ENCODE measurements at places on chromosomes 2 and 18.

GRCh38 chr18:3184275-3184963 is 35.3 kb downstream of the MYOM1 start:
- no peak for DNase-seq

GRCh38 chr2:174595891-174596397 is 1.7 kb downstream of the WIPF1 start:
- no peak for DNase-seq

DNA sequence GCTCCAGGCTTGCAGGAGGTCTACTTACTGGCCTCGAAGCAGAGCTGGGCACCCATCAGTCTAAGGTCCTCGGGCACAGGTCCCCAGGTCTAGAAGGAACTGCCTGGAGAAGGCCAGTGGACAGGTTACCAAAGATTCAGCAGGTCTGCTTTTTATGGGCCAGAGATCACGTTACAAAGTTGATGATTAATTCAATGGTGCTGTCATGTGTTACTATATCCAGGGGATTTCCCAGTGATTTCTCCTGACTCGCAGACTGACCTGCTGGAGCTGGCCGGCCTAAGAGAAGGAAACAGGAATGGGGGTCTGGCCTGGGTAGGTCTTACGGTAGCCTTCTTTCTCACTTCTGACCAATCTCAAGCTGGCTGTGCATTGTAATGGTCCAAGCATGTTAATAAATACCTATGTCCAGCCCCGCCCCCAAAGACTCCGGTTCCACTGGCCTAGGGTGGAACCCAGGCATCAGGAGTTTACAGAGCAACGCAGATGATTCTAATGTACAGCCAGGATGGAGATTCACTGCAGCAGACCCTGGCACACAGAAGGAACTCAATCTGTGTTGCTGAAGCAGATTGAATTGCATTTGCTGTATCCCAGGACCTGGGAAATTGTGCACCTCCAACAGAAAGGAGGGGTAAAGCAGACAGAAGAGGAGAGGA is at the start of gene NEURL3:
NEURL3 (minus strand) TSS at position 127 of the 659 bp plus-strand sequence; CDS start at position 56, 71 bp downstream.
- DNase-seq: no peak

GRCh38 chr18:60024857-60025256 is 125.1 kb downstream of the PMAIP1 start:
- DNase-seq: no peak

DNA sequence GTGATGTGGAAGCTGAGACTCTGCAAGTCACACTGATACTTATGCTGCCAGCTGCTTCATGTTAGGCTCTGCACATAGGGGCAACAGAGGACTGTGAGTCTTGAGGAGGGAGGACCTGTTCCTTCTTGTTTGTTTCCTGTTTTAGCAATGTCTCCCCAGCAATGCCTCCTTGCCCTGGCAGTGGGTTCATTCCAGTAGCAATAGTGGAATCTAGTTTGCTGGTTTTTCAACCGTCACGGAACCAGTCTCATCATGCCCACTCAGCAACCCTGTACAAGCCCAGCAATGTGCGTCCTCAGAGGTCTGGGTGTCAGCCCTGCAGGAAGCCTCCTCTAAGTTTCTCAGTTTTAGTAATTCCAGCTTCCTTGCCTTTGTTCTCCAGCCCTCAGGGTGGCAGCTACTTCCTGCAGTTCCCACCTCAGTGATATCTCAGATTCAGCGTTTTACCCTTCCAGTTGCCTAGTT is 20.5 kb upstream of the ITGB6 start:
- no peak for DNase-seq

DNA sequence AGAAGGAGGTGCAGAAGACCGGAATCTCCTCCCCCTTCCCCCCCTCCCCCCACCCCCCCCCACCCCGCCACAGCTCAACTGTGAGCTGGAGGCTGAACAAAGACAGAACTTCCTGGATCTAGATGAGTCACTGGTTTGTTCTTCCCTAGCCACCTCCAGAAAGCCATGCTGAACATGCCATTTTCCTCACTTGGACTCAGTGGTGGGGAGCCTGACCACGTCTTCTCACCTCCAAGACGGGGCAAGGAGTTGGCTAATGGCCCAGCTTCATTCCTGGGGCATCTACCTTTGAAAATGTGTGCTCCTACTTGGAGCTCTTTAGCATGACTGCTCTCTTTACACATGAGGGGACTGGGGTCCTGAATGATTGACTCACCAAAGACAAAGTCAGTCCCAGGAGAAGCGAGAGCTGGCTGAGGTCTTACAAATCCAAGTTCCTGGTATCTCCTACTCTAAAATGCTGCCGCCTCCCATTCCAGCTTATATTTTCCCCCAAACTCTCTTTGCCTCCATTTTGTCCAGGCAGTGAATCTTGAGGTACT is 22.6 kb upstream of the FZD5 start:
- no peak for DNase-seq

Data from NCI-H2081 treated with DMSO at 0.1 percent for 48 hours (cell line).